A549 (cell line): ENCODE measurements at places on chromosomes 13 and 19. TPM values are rescaled to one million over a fixed set of nuclear protein-coding genes. Genes with fewer than 3 reads are reported as not detected.

The GIPR gene
- 0.96 to 1.6 TPM (median 1.4 TPM) in 3 replicates for polyA plus RNA-seq

The AP1M1 gene
- polyA plus RNA-seq = 63.0 to 68.0 TPM (median 63.6 TPM) in 3 replicates

The CD79A gene
- 0.29 to 0.54 TPM (median 0.29 TPM) in 3 replicates for polyA plus RNA-seq

The ZNF296 gene
- polyA plus RNA-seq = 2.7 to 3.6 TPM (median 3.4 TPM) in 3 replicates

The ADPRHL1 gene
- 11.1 to 12.2 TPM (median 11.4 TPM) in 3 replicates for polyA plus RNA-seq

The ZNF835 gene
- not detected in 3 replicates for polyA plus RNA-seq

The KIR3DL2 gene
- polyA plus RNA-seq = not detected in 3 replicates

The TINCR gene
- 1.6 to 1.9 TPM (median 1.8 TPM) in 3 replicates for polyA plus RNA-seq

The LENG9 gene
- polyA plus RNA-seq = 3.8 to 4.9 TPM (median 4.1 TPM) in 3 replicates

The PSG3 gene
- polyA plus RNA-seq = not detected in 3 replicates

The ZNF254 gene
- 7.6 to 10.6 TPM (median 7.8 TPM) in 3 replicates for polyA plus RNA-seq

The ZNF491 gene
- polyA plus RNA-seq = not detected in 3 replicates

The PSG11 gene
- not detected in 3 replicates for polyA plus RNA-seq

The LGALS4 gene
- 0.38 to 0.94 TPM (median 0.84 TPM) in 3 replicates for polyA plus RNA-seq

The ZNF568 gene
- polyA plus RNA-seq = 1.0 to 1.7 TPM (median 1.6 TPM) in 3 replicates

The COL4A2 gene
- 112 to 122 TPM (median 119 TPM) in 3 replicates for polyA plus RNA-seq

The NOTCH3 gene
- 6.4 to 9.5 TPM (median 6.9 TPM) in 3 replicates for polyA plus RNA-seq

The LINGO3 gene
- not detected in 3 replicates for polyA plus RNA-seq

The RNF17 gene
- polyA plus RNA-seq = not detected in 3 replicates

The CNN2 gene
- 99.3 to 115 TPM (median 101 TPM) in 3 replicates for polyA plus RNA-seq

The LTBP4 gene
- polyA plus RNA-seq = 37.7 to 51.1 TPM (median 43.2 TPM) in 3 replicates

The DHPS gene
- 55.3 to 58.3 TPM (median 57.8 TPM) in 3 replicates for polyA plus RNA-seq

The CD320 gene
- polyA plus RNA-seq = 51.9 to 54.2 TPM (median 54.1 TPM) in 3 replicates

The TYROBP gene
- 0.21 TPM in 1 of 3 replicates, not detected in the others for polyA plus RNA-seq

The ZNF850 gene
- 1.3 to 1.9 TPM (median 1.5 TPM) in 3 replicates for polyA plus RNA-seq

The PTH2 gene
- not detected in 3 replicates for polyA plus RNA-seq

The PSPN gene
- polyA plus RNA-seq = 0.71 to 0.75 TPM (median 0.71 TPM) in 3 replicates

The ZNF93 gene
- not detected in 3 replicates for polyA plus RNA-seq

The TMEM238 gene
- polyA plus RNA-seq = 2.5 to 3.6 TPM (median 2.7 TPM) in 3 replicates

The KASH5 gene
- polyA plus RNA-seq = 0.17 TPM in 1 of 3 replicates, not detected in the others

The RYR1 gene
- polyA plus RNA-seq = 3.1 to 4.5 TPM (median 3.7 TPM) in 3 replicates

The AMH gene
- polyA plus RNA-seq = 12.0 to 13.2 TPM (median 12.7 TPM) in 3 replicates

The SIGLEC8 gene
- polyA plus RNA-seq = not detected in 3 replicates

The SWSAP1 gene
- polyA plus RNA-seq = 1.5 to 1.8 TPM (median 1.5 TPM) in 3 replicates

The MISP gene
- polyA plus RNA-seq = 56.9 to 62.7 TPM (median 61.4 TPM) in 3 replicates

The ZNF418 gene
- polyA plus RNA-seq = 1.8 to 3.0 TPM (median 2.2 TPM) in 3 replicates

The SIGLEC12 gene
- polyA plus RNA-seq = not detected in 3 replicates

The SH2D3A gene
- 9.3 to 11.4 TPM (median 10.0 TPM) in 3 replicates for polyA plus RNA-seq

The OR2Z1 gene
- not detected in 3 replicates for polyA plus RNA-seq

The NLRP5 gene
- polyA plus RNA-seq = not detected in 3 replicates

The INAFM1 gene
- polyA plus RNA-seq = 4.6 to 5.7 TPM (median 5.5 TPM) in 3 replicates

The CRB3 gene
- polyA plus RNA-seq = 4.2 to 5.7 TPM (median 4.5 TPM) in 3 replicates

The SERPINE3 gene
- polyA plus RNA-seq = 0.09 TPM in 1 of 3 replicates, not detected in the others

The PDE4A gene
- polyA plus RNA-seq = 3.7 to 3.9 TPM (median 3.9 TPM) in 3 replicates

The GIPC3 gene
- 0.07 to 0.15 TPM (median 0.12 TPM) in 3 replicates for polyA plus RNA-seq

The ACP7 gene
- 0.25 to 0.44 TPM (median 0.28 TPM) in 3 replicates for polyA plus RNA-seq

The ZSCAN22 gene
- polyA plus RNA-seq = 2.0 to 2.2 TPM (median 2.0 TPM) in 3 replicates

The SIAH3 gene
- not detected in 3 replicates for polyA plus RNA-seq

The ZNF829 gene
- polyA plus RNA-seq = 0.48 to 0.65 TPM (median 0.52 TPM) in 3 replicates

The IL27RA gene
- 4.0 to 4.6 TPM (median 4.5 TPM) in 3 replicates for polyA plus RNA-seq

The BRME1 gene
- polyA plus RNA-seq = 1.1 to 2.3 TPM (median 1.2 TPM) in 3 replicates

The CGB1 gene
- polyA plus RNA-seq = 0.13 TPM in 1 of 3 replicates, not detected in the others

The GPR12 gene
- polyA plus RNA-seq = not detected in 3 replicates

The RDH8 gene
- polyA plus RNA-seq = 0.05 TPM in 1 of 3 replicates, not detected in the others

The FFAR1 gene
- polyA plus RNA-seq = not detected in 3 replicates

The KCNK6 gene
- polyA plus RNA-seq = 2.4 to 2.8 TPM (median 2.4 TPM) in 3 replicates

The PABPC3 gene
- 0.20 to 0.34 TPM (median 0.22 TPM) in 3 replicates for polyA plus RNA-seq

The WBP4 gene
- 9.0 to 9.8 TPM (median 9.3 TPM) in 3 replicates for polyA plus RNA-seq
